H4 (cell line): ENCODE measurements at places on chromosomes 7 and 10. TPM values are rescaled to one million over a fixed set of nuclear protein-coding genes. Genes with fewer than 3 reads are reported as not detected.

Gene OR13A1
- total RNA-seq = not detected in 2 replicates

GRCh38 chr10:84198206-84198915 is 4.0 kb downstream of the CDHR1 start:
- DNase-seq = no peak

DNA sequence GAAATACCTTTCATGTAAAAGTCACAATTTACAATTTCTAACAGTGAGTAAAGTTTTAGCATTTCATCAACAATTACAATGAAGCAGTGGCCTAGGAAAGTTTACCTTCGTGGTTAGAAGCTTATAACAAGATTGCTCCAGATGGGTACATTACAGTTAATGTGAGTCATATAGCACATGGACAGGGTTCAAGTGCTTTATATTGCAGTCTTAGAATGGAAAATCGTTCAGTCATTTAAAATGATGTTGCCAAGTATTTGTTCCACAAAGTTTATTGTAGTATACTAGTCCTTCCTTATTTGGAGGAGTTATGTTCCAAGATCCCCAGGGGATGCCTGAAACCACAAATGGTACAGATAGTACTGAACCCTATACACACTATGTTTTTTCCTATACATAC is 174.6 kb upstream of the TARP start:
- peak; percentile 88 for DNase-seq

DNA sequence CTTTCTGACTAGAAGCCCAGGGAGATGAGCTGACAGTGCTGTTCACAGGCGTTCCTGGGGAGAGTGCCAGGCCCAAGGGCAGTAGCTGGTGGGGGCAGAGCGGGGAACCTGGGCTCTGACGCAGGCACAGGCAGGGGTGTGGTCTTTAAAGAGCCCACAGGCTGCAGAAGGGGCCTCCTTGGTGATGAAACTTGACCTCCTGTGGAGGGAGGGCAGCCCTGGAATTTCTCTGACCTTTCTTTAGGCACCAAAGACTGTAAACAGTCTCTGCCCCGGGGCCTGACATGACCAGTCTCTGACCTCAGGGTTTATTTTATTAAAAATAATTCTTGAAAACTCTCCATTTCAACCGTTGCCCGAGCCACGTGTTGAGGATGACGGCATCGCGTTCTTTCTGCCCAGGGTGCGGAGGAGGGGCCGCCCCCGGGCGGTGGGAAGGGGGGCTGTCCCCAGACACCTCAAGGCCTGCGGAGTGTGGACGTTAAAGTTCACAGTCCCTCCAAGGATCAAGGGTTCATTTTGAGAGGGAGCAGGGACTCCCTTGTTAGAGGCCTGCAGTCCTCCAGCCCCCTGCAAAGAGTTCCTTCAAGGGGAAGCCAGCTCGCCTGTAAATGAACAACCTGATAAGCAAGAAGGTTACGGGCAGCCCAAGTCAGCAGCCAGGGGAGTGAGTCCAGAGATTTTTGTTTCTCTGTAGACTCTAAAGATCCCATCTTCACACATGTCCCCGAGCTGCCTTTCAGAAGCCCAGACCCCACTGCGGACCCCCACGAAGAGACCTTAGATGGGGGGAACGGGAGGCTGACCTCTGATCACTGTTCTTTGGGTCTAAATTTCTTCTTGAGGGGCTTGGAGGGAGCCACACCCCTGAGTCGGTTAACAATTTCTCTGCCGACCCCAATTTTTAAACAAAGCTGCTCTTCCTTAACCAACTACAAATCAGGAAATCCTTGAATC is 128.9 kb downstream of the VIPR2 start:
- peak; percentile 92 for DNase-seq

- no peak for DNase-seq
Measured at GRCh38 chr7:44808914-44809393, 12.5 kb downstream of the PPIA start.

Gene ENTPD1
- total RNA-seq = 0.12 TPM in 1 of 2 replicates, not detected in the other

DNA sequence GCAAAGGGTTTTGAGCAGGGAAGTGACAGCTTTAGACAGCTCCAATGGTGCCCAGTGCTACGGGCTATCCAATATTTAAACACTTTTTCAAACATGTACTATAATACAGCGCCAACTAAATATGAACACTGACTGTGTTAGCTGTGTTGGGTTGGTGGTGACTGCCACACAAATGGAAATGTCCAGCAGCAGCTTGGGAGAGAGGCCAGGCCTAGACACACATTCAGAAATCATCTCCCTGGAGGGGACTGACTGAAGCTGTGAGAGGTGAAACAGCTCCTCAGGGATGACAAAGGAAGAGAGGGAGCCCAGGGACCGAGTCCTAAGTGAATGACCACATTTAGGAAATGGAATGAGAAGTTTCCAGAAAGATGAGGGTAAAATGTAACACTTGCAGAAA is 115.8 kb downstream of the UBE2H start:
- DNase-seq = no peak

Gene TSPAN14
- 16.2 and 16.4 TPM in 2 replicates for total RNA-seq

GRCh38 chr10:94172332-94172731 is 178.6 kb downstream of the PLCE1 start:
- DNase-seq = no peak

- DNase-seq = no peak
Measured at GRCh38 chr7:40859965-40860543, 725.2 kb downstream of the SUGCT start.

Gene KLF14
- total RNA-seq = 0.64 TPM in 1 of 2 replicates, not detected in the other

DNA sequence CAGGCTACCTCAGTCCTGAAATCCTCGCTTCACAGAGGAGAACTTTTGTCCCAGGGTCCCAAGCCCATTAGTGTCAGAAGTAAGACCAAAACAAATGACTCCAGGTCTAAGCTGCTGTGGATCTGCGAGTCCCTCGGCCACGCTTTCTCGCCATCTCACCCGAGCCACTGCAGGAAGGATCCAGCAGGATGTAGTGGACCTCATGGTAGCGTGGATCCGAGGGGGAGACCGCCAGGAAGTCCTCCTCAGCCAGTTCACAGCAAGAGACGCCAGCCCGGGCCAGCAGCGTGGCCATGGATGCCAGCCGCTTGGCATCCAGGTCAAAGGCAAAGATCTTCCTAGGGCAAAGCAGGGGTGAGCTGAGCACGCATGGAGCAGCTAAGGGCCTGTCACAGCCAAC is 4.6 kb downstream of the NSUN5 start:
- no peak for DNase-seq

- no peak for DNase-seq
Measured at GRCh38 chr7:135706038-135706742, 21.8 kb downstream of the SLC13A4 start.

Gene ABCB1
- 12.4 and 14.1 TPM in 2 replicates for total RNA-seq

GRCh38 chr10:88165849-88166271 is 302.4 kb downstream of the PTEN start:
- no peak for DNase-seq

Gene DGKI
- total RNA-seq = 0.64 and 1.5 TPM in 2 replicates

DNA sequence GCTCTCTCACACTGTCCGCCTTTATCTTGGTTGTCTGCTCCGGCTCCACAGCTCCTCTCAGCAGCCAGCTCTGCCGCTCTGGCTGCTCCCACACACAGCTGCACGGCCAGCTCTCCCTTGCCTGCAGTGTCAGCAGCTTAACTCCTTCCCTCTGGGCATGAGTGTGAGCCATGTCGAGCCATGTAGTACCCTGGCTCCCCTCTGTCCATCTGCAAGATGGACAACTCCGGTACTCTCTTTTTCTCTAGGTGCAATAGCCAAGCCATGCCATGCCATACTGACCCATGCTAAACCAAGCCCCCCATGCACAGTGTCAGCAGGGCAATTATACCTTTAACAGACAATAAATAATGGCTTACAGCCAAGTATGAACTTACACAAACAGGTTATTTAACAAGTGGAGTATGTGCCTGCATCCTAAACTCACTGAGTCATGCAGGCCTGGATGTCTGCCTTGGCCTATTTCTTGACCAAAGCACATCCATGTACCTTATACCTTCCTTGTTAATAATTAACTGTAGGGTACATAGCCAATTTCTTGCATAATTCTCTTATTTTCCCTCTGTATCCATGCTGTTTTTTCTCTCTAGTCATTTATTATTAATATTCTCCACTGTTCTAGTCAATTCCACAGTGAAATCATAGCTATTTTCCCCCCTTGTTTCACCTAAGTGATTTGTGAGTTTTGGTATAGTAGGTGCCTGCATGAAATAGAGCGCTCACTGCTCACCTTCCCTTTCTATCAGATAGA is 170.9 kb downstream of the CDK14 start:
- DNase-seq = no peak

- DNase-seq = no peak
Measured at GRCh38 chr10:131968949-131969348, 12.8 kb downstream of the BNIP3 start.

Gene OR6B1
- not detected in 2 replicates for total RNA-seq

Gene FFAR4
- total RNA-seq = not detected in 2 replicates

Gene GIMAP7
- total RNA-seq = not detected in 2 replicates

GRCh38 chr10:58435297-58435985 is 50.2 kb downstream of the TFAM start:
- DNase-seq = peak; percentile 99

GRCh38 chr7:116354546-116355423 is 144.4 kb downstream of the TES start:
- peak; percentile 98 for DNase-seq

Gene ZNF655
- 36.4 and 51.2 TPM in 2 replicates for total RNA-seq

Gene PDE6C
- total RNA-seq = not detected in 2 replicates

DNA sequence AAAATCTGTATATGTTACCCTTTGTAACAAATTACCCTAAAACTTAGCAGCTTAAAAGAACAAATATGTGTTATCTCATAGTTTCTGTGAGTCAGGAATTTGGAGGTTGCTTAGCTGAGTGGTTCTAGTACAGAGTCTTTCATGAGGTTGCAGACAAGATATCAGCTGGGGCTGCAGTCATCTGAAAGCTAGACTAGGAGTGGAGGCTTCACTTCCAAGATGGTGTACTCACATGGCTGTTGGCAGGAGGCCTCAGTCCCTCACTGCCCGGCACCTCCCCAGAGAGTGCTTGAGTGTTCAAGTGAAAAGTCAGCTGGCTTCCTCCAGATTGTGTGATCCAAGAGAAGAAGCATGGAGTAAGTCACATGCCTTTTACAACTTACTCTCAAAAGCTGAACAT is 16.9 kb upstream of the GGCT start:
- DNase-seq = no peak

DNA sequence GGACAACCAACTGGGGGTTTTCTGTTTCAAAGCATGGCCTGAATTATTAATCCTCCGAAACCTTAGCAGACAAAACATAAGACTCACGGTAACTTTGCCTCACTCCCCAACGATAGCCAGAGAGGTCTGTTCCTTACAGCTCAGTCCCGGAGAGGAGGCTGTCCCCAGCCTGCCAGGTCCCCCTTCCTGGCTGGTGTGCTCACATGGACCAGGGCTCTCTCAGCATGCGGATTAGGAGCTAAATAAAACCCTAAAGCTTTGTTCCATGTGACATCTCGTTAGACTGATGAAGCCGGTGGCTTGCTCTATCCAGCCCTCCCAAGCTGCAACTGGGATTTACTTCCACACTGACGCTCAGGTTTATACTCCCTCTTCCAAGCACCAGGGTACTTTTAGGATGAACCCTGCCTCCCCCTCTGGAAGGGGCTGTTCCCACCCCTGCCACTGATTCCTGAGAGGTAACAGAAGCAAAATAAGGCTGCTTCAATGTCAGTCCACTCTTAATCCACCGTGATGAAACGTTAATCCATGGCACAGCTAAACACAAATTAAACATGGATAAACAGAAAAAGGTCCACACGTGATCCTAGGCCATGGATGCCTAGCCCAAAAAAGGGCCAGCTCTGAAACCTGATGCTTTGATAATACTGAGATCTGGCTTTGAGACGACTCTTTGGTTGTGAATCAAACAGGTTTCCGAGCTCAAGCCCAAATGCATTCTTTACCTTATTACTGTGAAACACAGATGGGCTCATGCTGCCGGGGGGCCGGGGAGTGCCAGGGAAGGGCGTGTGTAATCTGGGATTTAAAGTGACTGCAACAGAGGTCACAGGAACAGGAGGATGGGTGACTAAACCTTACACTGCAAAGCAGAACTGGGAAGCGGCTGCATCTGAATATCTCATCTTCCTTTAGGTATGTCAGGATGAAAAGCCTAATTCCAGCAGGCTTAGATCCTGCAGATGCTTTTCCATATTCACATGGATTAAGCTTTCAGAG is 86.2 kb downstream of the ZRANB1 start:
- DNase-seq = no peak

Gene ASB4
- not detected in 2 replicates for total RNA-seq

- no peak for DNase-seq
Measured at GRCh38 chr10:105291571-105291970, 650.5 kb downstream of the SORCS3 start.

GRCh38 chr10:3889961-3890522 is 105.0 kb upstream of the KLF6 start:
- DNase-seq = peak; percentile 40

DNA sequence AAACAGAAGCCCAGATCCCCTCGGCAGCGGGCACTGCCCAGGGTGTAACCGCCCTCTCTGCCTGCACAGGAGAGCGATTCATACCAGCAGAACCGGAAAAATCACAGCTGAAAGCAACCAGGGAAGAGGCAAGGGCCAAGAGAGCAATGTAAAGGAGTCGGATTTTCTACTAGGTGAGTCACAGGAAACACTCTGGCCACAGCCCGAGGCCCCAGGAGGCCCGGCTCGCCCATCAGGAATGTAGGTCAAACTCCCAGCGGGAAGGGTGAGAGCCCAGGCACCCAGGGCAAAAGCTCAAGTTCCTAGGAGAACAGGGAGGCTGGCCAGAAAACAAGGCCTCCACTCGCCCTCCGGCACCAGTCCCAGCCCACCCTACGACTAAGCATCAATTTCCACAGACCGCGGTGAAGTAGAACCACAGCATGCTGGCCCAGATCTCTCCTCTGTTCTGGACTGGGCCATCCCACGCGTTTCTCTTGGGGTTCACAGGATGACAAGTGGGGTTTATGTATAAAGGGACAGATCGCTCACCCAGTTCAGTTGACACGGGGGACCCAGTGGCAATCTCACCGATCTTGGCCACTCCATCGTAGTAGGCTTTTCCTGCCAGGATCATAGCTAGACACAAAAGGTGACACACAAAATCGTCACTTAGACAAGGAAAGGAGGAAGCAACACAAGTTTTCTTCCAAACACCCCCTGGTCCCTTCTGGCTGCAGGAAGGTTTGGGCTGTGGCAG is 46.2 kb downstream of the BAIAP2L1 start:
- peak; percentile 90 for DNase-seq

Gene SLC26A5
- total RNA-seq = not detected in 2 replicates

- no peak for DNase-seq
Measured at GRCh38 chr7:156932006-156932405, 17.5 kb upstream of the NOM1 start.

GRCh38 chr7:16244469-16244868 is 176.9 kb downstream of the CRPPA start:
- no peak for DNase-seq

- DNase-seq = no peak
Measured at GRCh38 chr7:12655161-12655560, 32.3 kb upstream of the ARL4A start.
